Activated T-cell treated with anti-CD3 and anti-CD28 coated beads, Interleukin-2, amount 50 U/mL, for 48 hours (primary cell): ENCODE measurements at places on chromosomes 5 and 9.

GRCh38 chr5:150263801-150264621 is 25.6 kb downstream of the CAMK2A start:
- no peak for DNase-seq

DNA sequence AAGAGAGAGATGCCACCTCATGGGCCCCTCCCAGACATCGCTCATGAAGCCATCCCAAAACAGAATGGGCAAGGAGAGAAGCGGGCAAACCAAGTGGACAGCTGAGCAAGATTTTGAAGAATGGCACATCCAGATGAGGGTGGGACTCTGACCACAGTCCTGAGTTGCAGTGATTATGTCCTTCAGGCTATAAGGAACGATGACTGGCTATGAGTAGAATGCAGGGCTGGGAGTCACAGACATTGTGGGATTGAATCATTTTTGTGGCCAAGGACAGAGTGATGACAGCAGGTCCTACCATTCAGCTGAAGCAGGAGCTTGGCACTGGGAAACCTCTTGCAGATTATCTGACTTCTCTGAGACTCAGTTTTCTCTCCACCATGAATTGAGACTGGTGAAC is 245.7 kb upstream of the SLC30A5 start:
- no peak for DNase-seq

DNA sequence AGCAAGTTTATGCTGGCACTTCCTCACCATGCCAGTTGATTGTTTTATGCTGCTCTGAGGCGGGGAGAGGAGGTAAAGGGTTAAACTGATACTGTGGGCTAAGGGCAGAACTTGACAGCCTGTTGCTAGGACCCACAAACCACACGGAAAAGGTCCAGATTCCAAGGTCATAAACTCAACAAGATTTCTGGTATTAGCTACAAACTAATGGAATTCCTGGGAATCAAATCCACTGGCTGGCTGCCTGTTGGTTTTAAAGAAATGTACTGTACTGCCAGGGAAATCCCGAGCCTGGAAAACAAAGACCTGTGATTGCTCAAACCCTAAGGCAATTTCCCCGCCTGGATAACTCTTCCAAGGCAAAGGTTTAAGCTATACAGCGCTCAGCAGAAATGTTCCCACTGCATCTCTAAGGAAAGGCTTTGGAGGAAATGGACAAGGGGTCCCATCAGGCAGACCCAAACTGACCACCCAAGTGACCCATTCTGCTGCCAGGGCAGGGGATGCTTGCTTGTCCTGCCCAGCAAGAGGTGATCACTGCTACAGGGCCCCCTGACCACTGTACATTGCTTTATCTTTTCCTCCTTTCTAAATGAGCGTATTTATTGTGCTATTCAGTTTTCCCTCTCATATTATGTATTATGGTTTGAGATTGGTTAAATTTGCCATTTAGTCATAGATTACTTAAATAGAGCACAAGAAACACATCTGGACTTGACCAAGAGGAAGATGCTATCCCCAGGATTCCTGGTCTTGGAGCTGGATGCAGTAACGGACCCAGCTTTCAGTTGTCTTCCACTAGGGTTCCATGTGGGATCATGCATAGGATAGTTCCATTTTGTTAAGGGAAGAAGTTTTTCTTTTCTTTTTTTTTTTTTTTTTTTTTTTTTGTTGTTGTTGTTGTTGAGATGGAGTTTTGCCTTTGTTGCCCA is 124.3 kb downstream of the SUSD1 start:
- DNase-seq: no peak

- DNase-seq: no peak
These were observed 654.8 kb downstream of the PRELID2 start for GRCh38 chr5:145180371-145180770.
